ENCODE measurements at places on chromosomes 5 and 9. TPM values are rescaled to one million over a fixed set of nuclear protein-coding genes. Genes with fewer than 3 reads are reported as not detected.

DNA sequence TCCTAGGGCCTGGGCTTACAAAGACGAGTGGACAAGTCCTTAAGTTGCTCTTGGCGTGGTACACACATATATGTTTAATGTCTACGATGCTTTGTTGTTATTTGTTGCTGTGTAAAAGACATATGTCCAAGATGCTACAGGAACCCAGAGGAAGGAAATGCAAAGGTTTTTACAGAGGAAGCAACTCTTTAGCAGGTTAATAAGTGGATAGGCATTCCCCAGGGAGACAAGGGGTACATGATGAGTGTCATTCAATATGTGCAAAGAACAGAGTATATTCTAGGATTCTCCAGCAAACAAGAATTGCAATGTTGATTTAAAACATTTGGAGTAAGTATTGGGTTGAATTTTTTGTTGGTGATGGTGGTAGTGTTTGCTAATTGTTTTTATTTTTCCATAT, 92.1 kb downstream of the PIP5K1B start:
- H3K36me3 ChIP-seq, result no peaks in the 10 kb centered on the region
- peaks cover 15% of the 10 kb centered on the region for H3K27me3 ChIP-seq
- DNase-seq, result no peak
- H3K4me3 ChIP-seq, result no peak overlapping the region
- no peak overlapping the region for H3K27ac ChIP-seq

GRCh38 chr5:163677092-163677491, 171.7 kb downstream of the MAT2B start:
- H3K4me1 ChIP-seq, result no peaks in the 10 kb centered on the region
- DNase-seq, result no peak
- no peak overlapping the region for H3K4me3 ChIP-seq
- no peaks in the 10 kb centered on the region for H3K36me3 ChIP-seq
- no peak overlapping the region for H3K27ac ChIP-seq

GRCh38 chr9:126403397-126403796, 76.8 kb downstream of the MVB12B start:
- H3K4me1 ChIP-seq, result peaks cover 41% of the 10 kb centered on the region
- H3K36me3 ChIP-seq, result no peaks in the 10 kb centered on the region
- no peak for DNase-seq
- H3K27me3 ChIP-seq, result peaks cover 17% of the 10 kb centered on the region
- no peak overlapping the region for H3K27ac ChIP-seq

GRCh38 chr5:180251141-180251540, 40.7 kb downstream of the MAPK9 start:
- no peak for DNase-seq
- peaks cover 45% of the 10 kb centered on the region for H3K36me3 ChIP-seq

The WDR38 gene
- total RNA-seq, result not detected

Data from activated T-cell treated with anti-CD3 and anti-CD28 coated beads, Interleukin-2, amount 50 U/mL, for 72 hours (primary cell).